ENCODE measurements at places on chromosomes 1 and 21.

DNA sequence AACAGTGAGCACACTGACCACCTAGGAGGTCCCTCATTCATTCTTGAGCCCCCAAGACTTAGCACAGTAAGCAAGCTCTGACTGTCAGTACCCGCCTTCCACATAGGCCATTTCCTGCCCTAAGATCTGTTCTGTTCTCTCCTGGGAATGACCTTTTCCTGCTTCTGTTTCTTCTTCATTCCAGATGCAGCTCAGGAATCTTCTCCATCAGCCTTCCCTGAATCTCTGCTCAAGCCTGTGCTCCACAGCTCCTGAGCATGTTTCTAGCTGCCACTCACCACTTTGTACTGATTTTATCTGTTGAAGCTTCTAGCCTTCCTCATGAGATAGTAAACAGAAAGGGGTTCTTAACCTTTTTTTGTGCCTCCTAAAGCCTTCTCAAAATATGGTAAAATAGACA lies 56.6 kb downstream of the ZNF281 start:
- DNase-seq: no peak

GRCh38 chr1:96978444-96978843 lies 256.9 kb downstream of the PTBP2 start:
- DNase-seq: no peak

DNA sequence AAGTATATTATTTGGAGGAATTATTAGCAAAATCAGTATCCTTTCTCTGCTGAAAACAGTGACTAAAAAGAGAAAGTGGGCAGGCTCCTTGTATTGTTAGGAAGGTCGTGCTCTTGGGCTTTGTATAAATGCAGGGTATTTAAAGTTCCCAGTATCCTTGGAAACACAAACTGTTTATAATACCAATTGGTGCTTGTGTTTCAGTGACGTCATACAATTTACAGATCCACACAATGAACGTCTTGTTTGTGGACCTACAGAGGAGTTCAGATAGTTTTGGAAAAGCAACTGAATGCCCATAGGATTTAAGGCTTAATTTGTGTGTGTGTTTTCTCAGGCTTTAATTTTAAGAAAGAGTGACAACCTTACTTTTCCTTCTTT lies 168.2 kb downstream of the RASAL2 start:
- no peak for DNase-seq

- DNase-seq: no peak
Measured at GRCh38 chr21:40610345-40610744, 236.6 kb downstream of the DSCAM start.

GRCh38 chr1:117836069-117836468 lies 93.4 kb downstream of the GDAP2 start:
- no peak for DNase-seq

GRCh38 chr1:201566933-201567801 lies 28.2 kb downstream of the NAV1 start:
- no peak for DNase-seq

DNA sequence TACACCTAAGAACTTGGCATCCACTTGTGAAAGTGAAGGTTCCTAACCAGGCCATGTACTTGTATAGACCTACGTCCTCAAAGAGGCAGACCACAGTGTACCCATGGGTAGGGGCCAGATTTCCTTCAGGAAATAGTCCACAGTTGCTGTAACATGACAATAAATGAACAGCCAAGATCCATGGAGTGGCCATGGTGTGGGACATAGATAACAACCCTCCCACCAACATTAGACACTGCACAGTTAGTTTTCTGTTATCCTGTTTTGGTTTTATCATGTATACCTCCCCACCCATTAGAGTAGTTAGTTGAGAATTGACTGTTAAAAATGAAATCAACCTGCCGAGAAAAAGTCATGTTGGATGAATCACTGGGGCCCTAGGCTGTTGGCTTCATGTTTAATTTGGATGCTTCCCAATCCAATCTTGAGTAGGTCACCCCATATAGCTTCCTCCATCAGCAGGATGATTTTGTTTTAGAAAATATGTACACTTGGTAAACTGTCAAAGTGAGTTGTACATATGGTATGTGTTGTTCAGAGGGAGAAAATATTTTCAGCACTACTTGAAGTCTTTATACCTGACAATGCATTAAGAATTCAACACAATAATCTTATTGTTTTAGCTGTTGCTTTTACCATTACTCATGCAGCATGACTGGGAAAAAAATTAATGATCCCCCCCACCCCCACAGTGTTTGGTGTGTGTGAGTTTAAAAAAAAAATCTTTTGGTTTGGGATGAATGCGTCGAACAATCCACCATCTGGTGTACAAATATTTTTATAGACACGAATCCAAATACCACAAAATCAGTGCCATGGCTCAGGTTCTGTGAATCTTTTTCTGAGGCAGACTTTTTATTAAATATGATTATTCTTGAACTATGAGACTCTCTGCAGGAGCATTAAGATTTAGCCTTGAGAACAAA lies 88.3 kb upstream of the ARHGAP29 start:
- DNase-seq: no peak

DNA sequence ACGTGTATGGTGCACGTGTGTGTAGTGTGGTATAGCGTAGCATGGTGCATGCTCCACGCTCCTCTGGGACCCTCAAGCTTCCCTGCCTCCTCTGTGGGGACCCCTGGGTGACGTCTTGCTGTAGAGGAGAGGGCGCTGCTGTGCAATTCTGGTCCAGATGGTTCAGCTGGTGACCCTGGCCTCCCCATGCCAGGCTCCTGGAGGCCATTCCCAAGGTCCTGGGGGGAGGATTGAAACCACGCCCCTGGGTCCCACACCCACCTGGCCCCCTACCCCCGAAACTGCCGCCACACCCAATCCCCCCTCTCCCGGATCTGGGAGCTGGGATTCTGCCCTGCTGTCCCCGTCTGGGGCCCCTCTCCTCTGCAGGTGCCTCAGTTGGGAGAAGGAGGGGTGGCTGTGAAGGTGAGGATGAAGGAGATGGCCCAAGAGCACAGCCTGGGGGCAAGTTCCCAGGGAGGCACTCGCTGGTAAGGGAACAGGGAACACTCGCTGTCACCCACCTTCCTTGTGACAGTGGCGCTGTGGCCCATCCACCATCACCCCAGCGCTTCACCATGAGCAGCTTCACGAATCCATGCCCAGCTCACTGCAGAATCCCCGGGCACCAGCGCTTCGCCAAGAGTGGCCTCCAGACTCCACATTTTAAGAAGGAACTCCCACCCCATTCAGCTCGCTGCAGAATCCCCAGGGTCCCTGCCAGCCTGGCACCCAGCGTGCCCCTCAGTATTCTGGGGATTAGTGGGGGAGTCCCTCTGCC lies 38.0 kb downstream of the WDR4 start:
- DNase-seq: no peak

DNA sequence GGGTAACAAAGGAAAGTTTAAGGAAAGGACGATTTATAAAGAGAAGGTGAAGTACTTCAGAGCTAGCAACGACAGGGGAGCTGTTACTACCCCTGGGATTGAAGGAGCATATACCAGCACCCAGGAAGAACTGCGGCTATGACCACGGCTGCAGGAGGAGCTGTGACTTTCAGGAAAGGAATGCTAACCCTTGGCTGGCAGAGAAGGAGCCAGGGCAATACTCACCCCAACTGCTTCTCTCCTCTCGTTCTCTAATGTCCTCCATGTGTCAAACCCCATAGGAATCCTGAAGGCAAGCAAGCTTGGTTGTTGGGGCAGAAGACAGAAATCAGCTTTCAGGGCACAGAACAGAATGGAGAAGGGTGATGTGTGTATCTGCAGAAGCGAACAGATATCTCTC lies 120.5 kb downstream of the TMEM53 start:
- no peak for DNase-seq
